ENCODE measurements at places on chromosomes 7 and 10.

DNA sequence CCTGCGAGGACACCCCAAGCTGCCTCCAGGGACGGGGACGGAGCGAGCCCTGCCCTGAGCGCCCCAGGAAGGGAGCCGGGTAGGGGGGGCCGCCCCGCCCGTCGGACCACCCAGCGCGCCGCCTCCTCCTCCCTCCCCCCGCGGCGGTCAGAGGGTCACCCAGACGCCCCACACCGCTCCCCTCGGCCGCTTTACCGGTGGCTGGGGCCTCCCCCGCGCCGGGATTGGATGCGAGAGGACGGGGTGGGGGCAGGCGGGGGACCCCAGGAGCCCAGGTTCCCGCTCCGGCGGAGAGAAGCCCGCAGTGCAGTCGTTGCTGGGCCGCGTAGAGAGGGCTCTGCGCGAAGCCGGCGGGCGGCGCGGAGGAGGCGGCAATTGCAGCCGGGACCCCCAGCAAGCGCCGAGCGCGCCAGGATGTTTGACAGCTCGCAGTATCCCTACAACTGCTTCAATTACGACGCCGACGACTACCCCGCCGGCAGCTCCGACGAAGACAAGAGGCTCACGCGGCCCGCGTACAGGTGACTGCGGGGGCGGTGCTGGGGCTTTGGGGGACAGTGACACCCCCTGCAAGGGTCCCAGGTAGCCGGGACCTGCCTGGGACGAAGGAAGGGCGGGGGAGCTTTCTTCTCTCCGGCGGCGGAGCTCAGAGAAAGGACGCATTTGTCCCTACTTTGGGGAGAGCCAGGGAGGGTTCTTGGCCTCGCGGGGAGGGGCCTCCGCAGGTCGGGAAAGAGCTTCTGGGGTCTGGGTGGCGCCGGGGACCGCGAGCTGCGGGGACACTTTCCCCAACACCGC lies at the start of gene FOXL3:
FOXL3 (plus strand) TSS at position 415 of the 798 bp plus-strand sequence; CDS start at position 415, 0 bp downstream.
- no peak for DNase-seq

DNA sequence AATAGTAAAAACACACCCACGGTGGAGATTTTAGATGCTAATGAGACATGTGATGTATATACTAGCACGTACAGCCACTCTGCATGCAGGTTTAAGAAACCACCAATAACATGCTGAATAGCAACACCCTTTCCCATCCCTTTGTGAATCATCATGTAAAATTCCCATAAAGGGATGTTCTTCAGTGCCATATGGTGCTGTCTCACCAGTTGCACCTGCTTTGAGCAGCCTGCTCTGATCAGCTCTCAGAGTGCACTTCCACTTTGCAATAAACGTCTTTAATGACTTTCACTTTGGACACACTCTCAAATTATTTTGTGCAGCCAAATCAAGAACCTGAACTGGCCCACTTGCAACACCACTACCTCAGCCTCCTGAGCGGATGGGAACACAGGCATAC lies 615.0 kb downstream of the ANKRD7 start:
- no peak for DNase-seq

- no peak for DNase-seq
Observed at GRCh38 chr7:92916770-92917224, 80.4 kb upstream of the CDK6 start.

GRCh38 chr10:131580674-131581073 lies 269.2 kb upstream of the TCERG1L start:
- DNase-seq = no peak

GRCh38 chr7:55521917-55522902 lies 50.1 kb downstream of the VOPP1 start:
- no peak for DNase-seq

DNA sequence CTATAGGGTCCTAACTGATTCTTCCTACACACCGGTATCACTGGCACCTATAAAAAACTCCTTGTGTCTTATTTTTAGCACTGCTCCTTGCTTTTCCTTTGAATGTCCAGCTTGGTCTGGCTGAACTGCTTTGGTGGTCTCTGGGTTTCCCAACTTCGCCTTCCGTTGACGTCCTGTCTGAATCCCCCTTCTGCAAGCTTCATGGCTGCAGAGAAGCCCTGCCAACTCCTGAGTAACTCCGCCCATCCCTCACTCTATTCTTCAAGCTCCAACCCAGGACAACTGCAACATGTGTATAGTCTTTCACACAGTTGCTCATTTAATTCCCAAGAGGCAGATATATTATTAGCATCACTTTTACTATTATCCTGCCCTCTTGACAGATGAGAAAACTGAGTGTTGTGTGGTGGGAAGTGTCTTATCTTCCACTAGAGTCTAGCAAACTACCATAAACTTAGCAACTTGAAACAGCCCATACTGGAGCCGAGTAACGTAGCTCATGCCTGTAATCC lies 40.9 kb downstream of the MTURN start:
- DNase-seq = no peak

DNA sequence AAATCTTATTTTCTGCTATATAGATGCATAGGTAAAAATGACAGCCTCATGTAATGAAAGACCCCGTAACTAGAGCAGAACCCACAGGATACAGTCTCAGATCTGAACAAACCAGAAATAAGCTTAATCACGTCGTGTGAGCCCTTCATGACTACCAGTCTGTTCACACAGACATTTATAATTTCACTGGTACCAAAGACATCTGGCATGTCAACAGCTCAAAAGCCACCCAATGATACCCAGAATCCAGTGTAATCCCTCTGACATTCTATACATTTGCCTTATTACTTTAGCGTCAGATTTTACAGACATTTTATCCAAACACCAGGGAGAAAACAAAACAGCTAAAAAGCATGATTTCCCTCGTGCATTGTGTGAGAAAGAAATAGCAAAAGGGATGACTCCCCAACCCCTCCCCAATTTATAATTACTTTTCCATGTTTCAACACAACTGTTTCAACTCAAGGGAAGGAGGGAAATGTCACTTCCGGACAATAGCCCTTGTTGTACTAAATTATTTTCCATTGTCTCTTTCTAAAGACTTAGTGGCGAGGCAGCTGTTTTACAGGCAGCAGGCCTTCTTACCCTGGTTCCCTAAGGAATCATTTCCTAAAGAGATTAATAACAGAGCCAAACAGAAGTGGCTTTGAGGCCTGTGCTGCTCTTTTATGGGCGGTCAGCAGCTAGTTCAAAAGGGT lies 33.2 kb downstream of the DOCK4 start:
- no peak for DNase-seq

Measured in CD4-positive, alpha-beta T cell treated with Interleukin-1 beta for 1 hour (primary cell).